ENCODE measurements at places on chromosomes 7 and 10.

- peak; percentile 34 for DNase-seq
Measured at GRCh38 chr7:4702961-4703512, 20.9 kb downstream of the FOXK1 start.

DNA sequence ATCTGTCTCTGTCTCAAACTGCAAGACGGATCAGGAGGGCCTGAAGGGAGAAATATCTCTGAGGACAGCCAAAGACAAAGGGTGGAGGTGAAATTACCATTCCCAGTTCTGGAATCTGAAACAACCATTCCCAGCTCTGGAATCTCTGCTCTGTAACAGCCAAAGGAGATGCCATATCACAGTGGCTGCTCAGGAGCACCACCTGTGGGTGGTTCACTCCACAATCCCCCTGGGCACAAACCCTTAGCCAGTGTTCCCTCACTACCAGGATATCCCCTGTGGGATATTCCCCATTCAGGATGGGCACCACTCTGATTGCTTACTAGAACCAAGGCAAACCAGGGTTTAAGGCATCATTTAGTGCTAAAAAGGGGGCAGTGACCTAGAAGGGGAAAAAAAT lies 199.0 kb downstream of the HTR7 start:
- DNase-seq: no peak

DNA sequence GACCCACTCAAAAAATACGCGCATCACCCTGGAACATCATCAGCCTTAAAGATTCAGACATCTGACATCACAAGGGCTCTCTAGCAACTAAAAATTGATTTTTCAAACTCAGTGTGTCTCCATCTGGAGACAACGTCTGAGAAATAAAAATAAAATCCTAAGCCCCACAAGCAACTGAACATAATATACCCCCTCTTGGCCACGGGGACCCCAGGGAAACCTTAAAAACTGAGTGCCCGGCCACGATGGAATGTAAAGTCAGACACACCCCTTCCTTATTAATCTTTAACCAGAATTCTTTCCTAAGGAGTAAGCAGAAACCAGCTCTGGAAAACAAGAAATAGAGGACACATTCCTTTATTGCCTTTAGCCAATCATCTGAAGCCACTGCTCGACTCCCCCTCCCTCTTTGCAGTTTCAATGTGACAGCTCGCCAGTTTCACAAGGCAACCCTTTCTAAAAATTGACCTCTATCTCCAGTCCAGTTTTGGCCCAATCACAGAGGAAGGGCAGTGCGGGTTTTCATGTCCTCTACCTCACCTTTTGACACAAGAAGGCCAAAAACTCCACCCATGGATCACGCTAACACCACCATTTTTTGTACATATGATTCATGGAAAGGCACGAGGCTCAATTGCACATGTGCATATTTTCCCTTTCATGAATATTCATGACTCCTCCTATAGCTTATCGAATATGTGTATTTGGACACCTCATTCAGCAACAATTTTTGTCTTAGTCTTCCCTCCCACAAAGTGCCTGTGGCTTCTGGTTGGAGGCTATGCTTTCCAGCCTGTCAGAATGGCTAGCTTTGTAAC lies 24.2 kb downstream of the IFIT3 start:
- no peak for DNase-seq

- DNase-seq: no peak
Measured at GRCh38 chr7:48528646-48529045, 357.4 kb downstream of the ABCA13 start.

DNA sequence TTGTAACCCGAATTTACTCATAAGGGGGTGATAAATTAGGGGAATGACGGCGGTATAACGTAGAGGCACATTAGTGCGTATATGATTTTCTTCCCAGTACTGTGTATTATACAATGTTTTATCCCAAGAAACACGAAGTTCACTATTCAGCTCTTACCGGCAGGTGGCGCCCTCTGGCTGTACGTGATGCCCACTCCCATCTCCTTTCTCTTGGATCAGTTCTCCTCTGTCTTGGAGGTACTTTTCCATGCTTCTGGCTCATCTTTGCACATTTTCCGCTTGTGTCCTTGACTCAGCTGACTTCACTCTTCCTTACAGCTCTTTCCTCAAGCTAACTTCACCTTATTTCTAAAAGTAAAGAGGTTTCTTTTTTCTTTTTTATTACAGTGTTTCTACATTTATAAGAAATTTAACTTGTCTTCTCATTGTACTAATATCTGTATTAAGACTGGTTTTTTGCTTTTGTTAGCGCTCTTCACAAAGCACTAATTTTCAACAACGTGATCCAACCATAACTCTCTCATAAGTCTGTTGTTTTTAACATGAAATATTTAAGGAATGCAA lies 21.3 kb downstream of the TMEM176B start:
- DNase-seq: peak; percentile 88

- no peak for DNase-seq
Measured at GRCh38 chr7:94250987-94251386, 143.7 kb upstream of the COL1A2 start.

DNA sequence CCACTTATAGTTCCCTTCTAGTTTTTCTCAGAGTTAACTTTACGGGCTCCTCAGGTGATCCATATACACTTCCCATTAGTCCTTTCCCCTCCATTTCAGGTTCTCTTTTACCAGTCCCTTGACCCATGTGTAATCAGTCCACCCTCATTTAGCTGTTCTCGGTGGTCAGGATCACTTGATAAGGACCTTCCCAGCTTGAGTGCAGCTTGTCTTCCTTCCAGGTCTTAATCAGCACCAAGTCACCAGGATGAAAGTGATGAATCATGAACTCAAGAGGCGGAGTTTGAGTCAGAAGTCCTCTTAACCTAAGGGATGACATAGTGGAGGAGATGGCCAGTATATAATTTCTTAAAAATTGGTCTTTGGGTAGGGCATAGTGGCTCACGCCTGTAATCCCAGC lies 63.1 kb upstream of the CNTNAP2 start:
- DNase-seq: no peak

GRCh38 chr10:77189075-77189474 lies 448.5 kb downstream of the KCNMA1 start:
- no peak for DNase-seq

- no peak for DNase-seq
Measured at GRCh38 chr10:31069411-31069810, 37.7 kb upstream of the ZNF438 start.

GRCh38 chr10:75613685-75614504 lies 182.5 kb downstream of the LRMDA start:
- no peak for DNase-seq

DNA sequence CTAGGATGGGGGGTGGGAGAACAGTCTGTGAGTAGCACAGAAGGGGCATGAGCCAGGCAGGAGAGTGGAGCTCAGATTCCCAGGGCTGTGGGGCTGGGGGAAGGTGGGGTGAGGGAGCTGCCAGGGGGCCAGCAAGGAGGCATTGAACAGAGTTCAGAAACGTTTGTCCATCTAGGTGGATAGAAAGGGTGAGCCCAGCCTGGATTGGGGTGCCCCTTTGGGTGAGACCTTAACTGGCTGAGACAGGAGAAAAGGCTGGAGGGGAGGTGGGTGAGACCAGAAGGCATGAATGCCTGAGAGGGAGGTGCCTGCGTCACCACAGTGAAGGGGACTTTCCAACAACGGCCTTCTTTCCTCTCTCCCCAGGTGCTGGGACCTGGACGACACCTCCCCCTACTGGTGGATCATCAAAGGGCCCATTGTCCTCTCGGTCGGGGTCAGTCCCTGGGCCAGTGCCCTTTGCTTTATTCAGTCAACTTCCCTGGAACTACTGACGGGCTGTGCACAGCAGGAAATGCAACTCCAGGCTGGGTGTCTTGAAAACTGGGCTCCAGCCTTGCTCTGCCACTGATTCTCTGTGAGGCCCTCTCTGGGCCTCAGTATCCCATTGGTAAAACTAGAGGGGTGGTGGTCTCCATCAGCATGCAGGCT lies 11.0 kb downstream of the GHRHR start:
- peak; percentile 70 for DNase-seq

DNA sequence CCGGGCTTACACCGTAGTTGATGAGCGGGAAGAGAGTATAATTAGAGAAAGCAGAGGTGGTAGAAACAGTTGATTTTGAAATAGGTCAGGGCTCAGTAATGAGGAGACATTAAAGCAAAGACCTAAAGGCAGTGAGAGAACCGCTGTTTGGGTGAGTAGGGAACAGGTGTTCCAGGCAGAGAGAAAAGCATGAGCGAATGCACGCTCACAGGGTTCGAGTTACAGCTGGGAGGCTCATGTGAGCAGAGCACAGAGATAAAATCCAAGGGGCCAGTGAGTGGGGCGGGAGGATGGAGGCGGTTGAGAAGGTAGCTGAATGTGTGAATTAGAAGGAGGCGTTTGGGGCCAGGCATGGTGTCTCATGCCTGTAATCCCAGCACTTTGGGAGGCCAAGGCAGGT lies 39.9 kb downstream of the APBB1IP start:
- DNase-seq: no peak

- no peak for DNase-seq
Measured at GRCh38 chr7:23538301-23538700, 6.5 kb upstream of the TRA2A start.

DNA sequence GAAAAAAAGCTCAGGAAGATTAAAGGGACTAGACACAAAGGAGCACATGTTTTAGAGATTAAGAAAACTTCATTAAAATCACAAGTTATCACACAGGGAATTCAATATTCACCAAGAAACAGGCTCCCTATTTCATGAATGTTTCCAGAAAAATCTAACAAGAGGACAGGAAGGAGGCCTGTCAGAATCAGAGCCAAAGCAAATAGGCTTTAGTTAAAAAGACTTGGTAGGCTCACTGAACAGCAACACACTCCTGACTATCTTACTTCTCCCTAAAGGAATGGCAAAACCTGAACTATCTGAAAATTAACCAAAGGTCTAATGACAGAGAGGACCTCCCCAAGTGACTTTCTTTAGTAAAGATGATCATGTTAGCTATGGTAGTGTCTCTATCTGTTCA lies 188.3 kb upstream of the MEOX2 start:
- DNase-seq: no peak

DNA sequence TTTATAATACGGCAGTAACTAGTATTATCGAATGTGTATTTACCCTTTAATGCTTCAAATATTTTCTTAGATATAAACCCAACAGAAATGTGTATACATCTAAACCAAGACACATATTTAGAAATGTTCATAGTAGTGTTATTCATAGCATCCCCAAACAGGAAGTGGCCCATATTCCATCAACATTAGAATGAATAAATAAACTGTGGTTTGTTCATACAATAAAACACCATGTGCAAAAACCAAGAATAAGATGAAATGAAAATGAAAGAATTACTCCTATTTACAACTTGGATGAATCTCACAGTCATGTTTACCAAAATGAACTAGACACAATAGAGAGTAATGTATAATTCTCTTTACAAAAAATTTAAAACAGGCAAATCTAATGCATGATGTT lies 9.2 kb upstream of the CAV2 start:
- DNase-seq: no peak

GRCh38 chr7:126700807-126701604 lies 551.7 kb downstream of the GRM8 start:
- DNase-seq: peak; percentile 93
